Naive thymus-derived CD8-positive, alpha-beta T cell (primary cell): ENCODE measurements at places on chromosomes 7 and 10.

GRCh38 chr10:920450-920849 is 11.1 kb downstream of the LARP4B start:
- no peak overlapping the region for H3K4me3 ChIP-seq
- no peaks in the 10 kb centered on the region for H3K27me3 ChIP-seq
- peak overlapping the region; percentile 53 for H3K27ac ChIP-seq
- peaks cover 56% of the 10 kb centered on the region for H3K4me1 ChIP-seq
- DNase-seq: no peak

GRCh38 chr10:378930-379704 is 243.9 kb downstream of the ZMYND11 start:
- H3K27me3 ChIP-seq: no peaks in the 10 kb centered on the region
- peaks cover 22% of the 10 kb centered on the region for H3K4me1 ChIP-seq
- no peak for DNase-seq
- H3K4me3 ChIP-seq: no peak overlapping the region

- DNase-seq: no peak
- H3K27me3 ChIP-seq: no peaks in the 10 kb centered on the region
- no peaks in the 10 kb centered on the region for H3K4me1 ChIP-seq
- H3K4me3 ChIP-seq: no peak overlapping the region
- H3K36me3 ChIP-seq: no peaks in the 10 kb centered on the region
Observed at GRCh38 chr7:81232084-81232799, 313.4 kb upstream of the SEMA3C start.

- H3K36me3 ChIP-seq: no peaks in the 10 kb centered on the region
- no peak for DNase-seq
- H3K4me1 ChIP-seq: no peaks in the 10 kb centered on the region
- H3K4me3 ChIP-seq: no peak overlapping the region
Observed at GRCh38 chr10:37552881-37553280, 304.5 kb downstream of the ZNF248 start.

- H3K4me3 ChIP-seq: no peak overlapping the region
- no peaks in the 10 kb centered on the region for H3K4me1 ChIP-seq
- no peaks in the 10 kb centered on the region for H3K36me3 ChIP-seq
- peaks cover 10% of the 10 kb centered on the region for H3K27me3 ChIP-seq
Observed at GRCh38 chr10:116490028-116490662, 55.6 kb upstream of the PNLIP start.

- no peak overlapping the region for H3K4me3 ChIP-seq
- no peaks in the 10 kb centered on the region for H3K4me1 ChIP-seq
- no peaks in the 10 kb centered on the region for H3K27me3 ChIP-seq
Observed at GRCh38 chr10:48976196-48976595, 36.6 kb upstream of the LRRC18 start.

GRCh38 chr10:45505311-45505710 is 131.3 kb downstream of the ALOX5 start:
- H3K36me3 ChIP-seq: peaks cover 5% of the 10 kb centered on the region
- no peak overlapping the region for H3K4me3 ChIP-seq
- H3K27ac ChIP-seq: no peak overlapping the region
- no peaks in the 10 kb centered on the region for H3K27me3 ChIP-seq
- DNase-seq: no peak

DNA sequence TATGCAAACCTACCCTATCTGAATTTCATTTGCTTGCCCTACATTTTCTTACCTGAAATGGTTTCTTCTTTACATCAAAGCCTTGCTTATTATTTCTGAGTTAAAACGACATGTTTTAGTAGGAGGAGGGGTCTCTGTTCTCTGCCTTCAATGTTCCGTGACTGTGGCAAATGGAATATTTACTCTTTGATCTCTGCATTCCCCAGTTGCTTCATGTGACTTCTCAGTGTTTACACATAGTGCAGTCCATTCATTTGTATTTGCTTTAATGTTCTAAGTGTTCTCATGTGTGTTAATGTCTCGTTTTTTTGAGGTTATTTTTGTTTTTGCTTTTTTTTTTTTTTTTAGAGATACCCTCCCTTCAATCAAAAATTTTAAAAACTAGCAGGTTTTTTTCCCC is 75.8 kb downstream of the GNAI1 start:
- peaks cover 9% of the 10 kb centered on the region for H3K27me3 ChIP-seq
- no peak for DNase-seq
- no peak overlapping the region for H3K4me3 ChIP-seq
- H3K4me1 ChIP-seq: no peaks in the 10 kb centered on the region

DNA sequence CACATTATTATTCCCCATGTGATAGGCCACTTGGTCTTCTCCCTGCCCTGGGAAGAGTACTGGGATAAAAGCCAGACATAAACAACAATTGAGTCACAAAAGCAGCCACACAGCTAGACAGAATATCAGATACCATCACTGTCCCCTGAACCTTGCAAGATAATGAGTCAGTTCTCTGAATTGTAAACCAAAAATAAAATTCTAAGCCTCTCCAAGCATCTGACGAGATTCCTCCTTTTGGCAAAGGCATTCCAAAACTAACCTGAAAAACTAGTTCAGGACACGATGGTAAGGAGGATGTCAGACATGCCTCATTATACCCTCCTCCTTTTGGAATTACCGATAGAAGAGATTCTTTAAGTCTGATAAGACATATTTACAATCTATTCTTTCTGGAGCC is 450.7 kb downstream of the HTR7 start:
- no peak overlapping the region for H3K27ac ChIP-seq
- no peak for DNase-seq
- no peaks in the 10 kb centered on the region for H3K36me3 ChIP-seq
- no peak overlapping the region for H3K4me3 ChIP-seq
- no peaks in the 10 kb centered on the region for H3K4me1 ChIP-seq

GRCh38 chr10:19817231-19817933 is 1.1 kb downstream of the PLXDC2 start:
- peak overlapping the region; percentile 50 for H3K4me3 ChIP-seq
- DNase-seq: no peak

DNA sequence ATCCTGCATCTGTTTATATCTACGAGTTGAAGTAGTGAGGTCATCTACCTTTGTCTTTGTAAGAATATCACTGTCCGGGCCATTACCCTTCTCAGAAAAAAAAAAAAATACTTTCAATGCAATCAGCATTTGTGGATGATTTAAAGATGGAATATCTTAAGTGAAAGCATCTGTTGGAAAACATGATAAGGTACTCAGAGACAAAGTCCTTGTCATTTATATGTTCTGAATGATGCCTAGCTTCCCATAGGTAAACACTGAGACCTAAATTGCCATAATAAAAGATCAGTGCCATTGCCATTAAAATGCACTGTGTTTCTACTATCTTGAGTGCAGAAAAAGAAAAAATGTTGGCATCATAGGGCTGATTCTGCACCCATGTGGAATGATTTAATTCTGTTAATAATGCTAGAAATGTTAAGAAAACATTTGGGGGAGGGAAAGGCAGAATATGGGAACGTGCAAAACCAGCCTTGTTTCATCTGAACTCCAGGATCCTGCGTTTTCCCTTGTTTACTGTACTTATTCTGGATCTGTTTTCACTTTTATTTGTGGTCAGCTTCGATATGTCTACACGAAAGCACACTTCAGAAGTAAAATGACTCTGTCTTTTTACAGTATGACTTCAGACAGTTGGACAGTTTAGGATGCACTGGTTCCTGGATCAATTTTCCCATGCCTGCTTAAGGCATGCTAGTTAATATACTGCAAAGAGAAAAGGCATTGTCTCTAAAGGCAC is 669.8 kb downstream of the SUGCT start:
- no peaks in the 10 kb centered on the region for H3K4me1 ChIP-seq
- no peak for DNase-seq
- H3K27me3 ChIP-seq: no peaks in the 10 kb centered on the region
- no peak overlapping the region for H3K27ac ChIP-seq

DNA sequence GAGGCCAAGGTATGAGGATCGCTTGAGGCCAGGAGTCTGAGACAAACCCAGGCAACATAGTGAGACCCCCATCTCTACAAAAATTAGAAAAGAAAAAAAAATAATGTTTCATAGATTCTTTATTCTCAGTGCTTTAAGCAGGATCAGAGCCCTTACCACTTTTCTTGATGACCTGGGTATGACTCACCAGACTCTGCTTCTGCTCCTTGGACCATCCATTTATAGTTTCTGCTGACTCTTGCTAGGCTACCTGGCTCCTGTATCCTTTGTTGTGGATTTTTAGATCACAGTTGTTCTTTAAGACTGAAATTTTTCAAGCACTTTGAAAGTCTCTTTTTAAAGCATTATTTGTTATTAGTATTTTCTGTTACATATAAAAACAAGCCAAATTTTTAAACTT is 411.1 kb downstream of the GFRA1 start:
- no peak overlapping the region for H3K4me3 ChIP-seq
- no peak overlapping the region for H3K27ac ChIP-seq
- no peaks in the 10 kb centered on the region for H3K36me3 ChIP-seq
- H3K27me3 ChIP-seq: no peaks in the 10 kb centered on the region
- no peak for DNase-seq

- no peak for DNase-seq
- no peak overlapping the region for H3K4me3 ChIP-seq
- H3K27me3 ChIP-seq: peaks cover 16% of the 10 kb centered on the region
- no peaks in the 10 kb centered on the region for H3K36me3 ChIP-seq
- no peak overlapping the region for H3K27ac ChIP-seq
- H3K4me1 ChIP-seq: no peaks in the 10 kb centered on the region
Observed at GRCh38 chr10:123548770-123549169, 117.4 kb upstream of the GPR26 start.

DNA sequence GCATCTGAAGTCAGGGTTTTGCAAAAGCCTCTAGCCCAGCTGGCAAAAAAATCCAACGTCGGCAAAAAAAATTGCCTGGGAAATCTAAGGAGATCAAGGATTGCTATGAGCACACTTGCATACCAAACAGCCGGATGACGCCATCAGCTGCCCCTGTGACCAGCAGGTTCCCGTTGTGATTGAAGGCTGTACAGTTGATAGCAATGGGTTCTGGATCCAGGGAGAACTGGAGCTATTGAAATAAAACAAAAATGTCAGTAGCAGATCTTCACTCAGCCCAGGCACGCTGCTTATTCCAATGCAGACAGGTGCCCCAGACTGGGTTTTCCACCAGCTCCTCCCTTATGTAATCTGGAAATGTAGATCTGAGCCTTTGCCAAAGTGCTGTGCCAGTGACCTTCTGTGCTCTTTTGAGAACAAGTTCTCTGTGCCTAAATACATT is 18.7 kb upstream of the CYREN start:
- no peaks in the 10 kb centered on the region for H3K27me3 ChIP-seq
- no peak overlapping the region for H3K4me3 ChIP-seq
- no peak for DNase-seq
- peaks cover 11% of the 10 kb centered on the region for H3K36me3 ChIP-seq
- H3K4me1 ChIP-seq: no peaks in the 10 kb centered on the region
